Activated CD8-positive, alpha-beta memory T cell treated with anti-CD3 and anti-CD28 coated beads for 48 hours (primary cell): ENCODE measurements at places on chromosomes 5 and 9.

DNA sequence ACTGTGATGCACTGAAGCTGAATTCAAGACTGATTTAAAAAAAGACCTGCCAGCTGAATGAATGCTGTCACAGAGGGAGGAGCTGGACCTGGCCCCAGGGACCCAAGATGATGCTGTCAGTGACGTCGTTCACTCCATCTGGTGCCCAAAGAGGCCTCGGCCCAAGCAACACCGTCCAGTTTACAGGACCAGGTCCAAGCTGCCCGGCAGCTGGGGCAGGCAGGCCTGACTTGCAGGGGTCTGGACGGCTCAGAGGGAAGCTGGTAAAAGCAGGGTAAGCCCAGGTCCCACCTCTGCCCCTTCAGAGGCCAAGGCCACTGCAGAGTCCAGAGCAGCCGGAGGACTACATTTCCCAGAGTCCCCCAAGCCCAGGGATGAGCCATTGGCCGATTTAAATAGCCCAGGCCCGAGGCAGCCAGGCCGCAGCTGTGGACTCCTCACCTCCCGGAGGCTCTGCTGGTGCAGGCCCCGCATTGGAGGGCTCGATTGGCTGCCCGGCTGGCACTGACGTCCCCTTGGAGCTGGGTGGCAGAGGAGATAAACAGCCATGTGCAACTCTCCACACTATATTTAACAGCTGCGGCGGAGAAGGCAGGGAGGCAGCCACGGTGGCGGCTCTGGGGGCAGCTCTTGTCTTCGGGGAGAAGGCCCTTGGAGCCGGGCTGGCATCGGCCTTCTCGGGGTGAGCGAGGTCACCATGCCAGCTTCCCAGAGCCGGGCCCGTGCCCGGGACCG, at the start of gene PLPP7:
Gene PLPP7 (plus strand): TSS at position 423 of the 735 bp plus-strand sequence. CDS start 275 bp downstream, at position 698.
- DNase-seq, result no peak

DNA sequence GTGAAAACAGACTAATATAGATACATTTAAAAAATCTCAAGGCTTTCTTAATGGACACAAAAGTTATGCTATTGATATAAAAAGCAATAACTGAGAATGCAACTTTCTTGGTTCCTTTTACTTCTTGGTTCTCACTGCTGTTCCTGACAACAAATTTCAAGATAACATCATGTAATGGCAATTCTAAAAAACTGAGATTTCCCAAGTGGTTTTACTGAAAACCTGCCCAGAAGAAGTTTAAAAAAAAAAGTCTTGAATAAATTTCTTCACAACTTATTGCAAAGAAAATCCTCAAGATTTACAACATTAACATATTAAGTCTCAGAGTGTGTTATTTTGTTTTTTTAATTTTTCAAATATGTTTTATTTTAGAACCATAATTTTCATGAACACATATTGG, 302.8 kb upstream of the COX7C start:
- DNase-seq, result no peak

DNA sequence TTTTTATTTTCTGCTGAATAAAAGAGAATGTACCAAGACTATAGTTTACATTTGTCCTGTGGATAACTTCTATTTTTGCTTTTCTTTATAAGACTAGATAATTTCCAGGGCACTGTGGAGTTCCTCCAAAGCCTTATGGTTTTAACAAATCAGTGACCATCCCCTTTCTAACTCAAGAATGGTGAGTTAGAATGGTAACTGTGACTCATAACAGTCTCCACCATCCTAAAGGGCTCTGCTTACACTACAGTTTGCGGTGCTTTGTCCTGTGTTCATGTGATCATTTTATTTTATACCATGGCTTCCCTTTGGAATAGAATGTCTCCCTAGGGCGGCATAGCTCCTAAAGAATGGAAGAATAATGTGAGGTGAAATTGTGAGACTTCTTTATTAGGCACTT, 30.2 kb downstream of the WDR36 start:
- DNase-seq, result no peak

GRCh38 chr9:131833906-131834305, 94.0 kb upstream of the RAPGEF1 start:
- no peak for DNase-seq

GRCh38 chr9:111983484-111983908, 86.9 kb downstream of the UGCG start:
- no peak for DNase-seq

DNA sequence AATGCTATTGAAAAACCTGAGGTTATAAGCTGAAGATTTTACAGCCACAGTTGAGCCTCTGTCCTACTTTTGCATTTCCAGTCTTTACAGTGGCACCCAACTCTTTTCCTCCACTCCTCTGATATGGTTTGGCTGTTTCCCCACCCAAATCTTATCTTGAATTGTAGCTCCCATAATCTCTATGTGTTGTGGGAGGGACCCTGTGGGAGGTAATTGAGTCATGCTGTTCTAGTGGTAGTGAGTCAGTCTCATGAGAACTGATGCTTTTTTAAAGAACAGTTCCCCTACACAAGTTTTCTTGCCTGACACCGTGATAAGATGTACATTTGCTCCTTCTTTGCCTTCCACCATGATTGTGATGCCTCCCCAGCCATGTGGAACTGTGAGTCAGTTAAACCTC, 646.1 kb upstream of the SEMA6A start:
- no peak for DNase-seq
